CD4-positive, alpha-beta T cell treated with Interleukin-1 beta for 1 hour (primary cell): ENCODE measurements at places on chromosomes 6 and 20.

- no peak for DNase-seq
Measured at GRCh38 chr20:23415959-23416583, 5.2 kb downstream of the NAPB start.

GRCh38 chr6:45421709-45422502 is 44.2 kb upstream of the SUPT3H start:
- DNase-seq: peak; percentile 42

- no peak for DNase-seq
Measured at GRCh38 chr20:47244451-47244850, 112.0 kb downstream of the ZMYND8 start.

- DNase-seq: no peak
Measured at GRCh38 chr6:5481750-5482149, 220.4 kb downstream of the FARS2 start.

DNA sequence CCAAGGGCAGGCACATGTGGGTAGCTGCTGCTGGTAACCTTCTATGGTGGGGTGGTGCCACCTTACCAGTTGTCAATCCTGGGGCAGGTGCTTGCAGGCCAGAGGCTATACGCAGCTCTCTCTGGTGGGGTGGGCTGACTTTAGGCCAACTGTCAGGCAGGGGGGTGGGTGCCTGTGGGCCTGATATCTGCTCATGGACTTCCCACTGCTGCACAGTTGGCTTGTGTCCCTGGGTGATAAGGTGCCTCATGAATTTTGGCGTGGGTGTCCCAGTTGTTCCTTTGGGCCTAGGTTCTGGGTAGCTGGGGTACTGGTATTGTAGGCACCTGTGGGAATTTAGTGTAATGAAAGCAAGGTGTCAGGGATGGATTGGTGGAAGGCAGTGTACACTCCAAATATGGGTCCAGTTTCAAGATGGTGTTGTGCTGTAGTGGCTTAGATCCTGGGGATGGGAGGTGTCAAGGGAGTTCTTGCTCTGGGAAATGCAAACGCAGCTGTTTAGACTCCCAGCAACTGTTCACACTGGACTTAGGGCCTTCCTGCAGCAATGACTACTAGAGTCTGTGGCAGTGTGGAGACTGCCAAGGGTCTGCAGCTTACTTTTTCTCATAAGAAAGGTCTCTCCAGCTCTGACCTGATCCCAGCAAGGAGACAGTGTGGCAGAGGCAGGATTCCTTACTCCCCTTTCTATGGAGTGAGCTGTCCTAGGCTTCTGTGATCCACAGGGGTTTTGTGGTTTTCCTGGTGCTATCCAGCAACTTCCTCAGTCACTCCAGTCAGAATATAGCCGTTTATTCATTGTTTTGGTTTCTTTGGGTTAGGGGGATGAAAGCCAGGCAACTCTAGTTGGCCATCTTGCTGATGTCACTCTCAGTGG is 128.2 kb downstream of the CRYBG1 start:
- no peak for DNase-seq

GRCh38 chr6:7899889-7900213 is 10.7 kb downstream of the TXNDC5 start:
- DNase-seq: no peak
